ENCODE measurements at places on chromosomes 5 and 9.

GRCh38 chr5:14270209-14270702 lies 127.1 kb downstream of the TRIO start:
- no peak for DNase-seq

- no peak for DNase-seq
These were observed 64.0 kb downstream of the RGS7BP start for GRCh38 chr5:64569858-64570257.

DNA sequence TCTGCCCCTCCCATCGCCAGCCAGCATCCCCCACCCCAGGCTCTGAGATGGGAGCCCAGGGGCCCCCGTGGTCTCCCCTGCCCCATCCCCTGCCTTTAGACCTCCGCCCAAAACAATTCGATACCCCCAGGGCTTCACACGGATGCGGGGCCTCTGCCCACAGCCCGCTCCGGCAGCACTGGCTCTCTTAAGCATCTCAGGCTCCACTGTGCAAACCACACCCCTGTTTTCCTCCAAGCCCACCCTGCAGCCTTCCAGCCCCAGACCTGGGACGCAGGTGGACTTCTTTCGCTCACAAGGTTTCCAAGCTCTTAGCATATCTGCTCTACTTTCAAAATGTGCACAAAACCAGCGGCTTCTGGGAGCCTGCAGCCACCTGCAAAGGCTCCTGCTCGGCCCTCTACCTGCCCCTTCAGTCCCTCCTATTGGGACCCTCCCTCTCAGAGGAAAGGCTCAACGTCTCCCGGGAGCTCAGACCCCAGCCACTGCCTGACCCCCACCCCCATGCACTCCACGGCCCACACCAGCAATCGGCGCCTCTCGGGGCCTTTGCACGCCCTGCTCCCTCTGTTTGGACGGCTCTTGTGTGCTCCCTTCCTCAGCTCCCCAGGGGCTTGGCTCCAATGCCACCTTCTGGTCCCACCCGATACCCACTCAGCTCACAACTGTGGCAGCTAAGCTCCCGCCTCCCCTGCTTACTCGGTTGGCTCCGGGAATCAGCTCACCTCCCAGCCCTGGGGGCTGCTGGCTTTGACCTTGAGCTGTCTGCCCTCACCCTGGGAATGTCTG lies 918 bp upstream of the SLC9A3 start:
- DNase-seq: no peak

GRCh38 chr9:32939576-32939975 lies 61.9 kb downstream of the APTX start:
- DNase-seq: no peak

GRCh38 chr5:79955356-79955895 lies 35.6 kb downstream of the MTX3 start:
- DNase-seq: no peak

- DNase-seq: no peak
These were observed 102.0 kb upstream of the BOD1 start for GRCh38 chr5:173718469-173718868.

- no peak for DNase-seq
These were observed 54.3 kb downstream of the PSD2 start for GRCh38 chr5:139849942-139850341.

DNA sequence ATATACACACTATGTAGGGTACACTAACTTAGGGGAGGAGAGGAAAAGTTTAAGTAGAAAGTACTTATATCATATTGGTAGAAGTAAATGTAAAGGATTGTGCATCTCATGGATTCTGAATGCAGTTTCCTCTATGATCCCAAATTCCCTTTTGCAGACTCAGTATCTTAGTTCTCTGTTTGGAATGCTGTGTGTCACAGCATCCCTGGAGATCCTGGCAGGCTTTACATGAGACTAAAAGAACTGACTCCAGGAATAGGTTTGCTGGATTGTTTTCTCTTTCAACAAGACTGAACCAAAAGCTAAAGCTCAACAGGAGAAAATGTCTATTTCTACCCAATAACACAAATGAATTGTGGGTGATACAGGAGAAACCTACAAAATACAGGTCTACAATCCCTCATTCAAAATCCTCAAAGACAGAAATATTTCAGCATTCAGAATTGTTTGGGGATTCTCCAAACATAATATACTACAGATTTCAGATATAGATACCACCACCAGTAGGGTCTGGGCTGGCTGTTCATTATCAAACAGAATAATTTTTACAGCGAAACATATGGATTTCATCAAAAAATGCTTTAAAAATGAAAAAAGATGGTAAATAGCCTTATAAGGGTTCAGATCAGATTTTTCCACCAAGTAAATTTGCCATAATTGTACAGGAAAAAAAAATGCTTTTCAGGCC lies 324.7 kb upstream of the GRAMD2B start:
- no peak for DNase-seq

GRCh38 chr9:134251296-134252069 lies 74.8 kb upstream of the RXRA start:
- DNase-seq: no peak

- no peak for DNase-seq
These were observed 871.4 kb upstream of the CDH10 start for GRCh38 chr5:25516141-25516540.

DNA sequence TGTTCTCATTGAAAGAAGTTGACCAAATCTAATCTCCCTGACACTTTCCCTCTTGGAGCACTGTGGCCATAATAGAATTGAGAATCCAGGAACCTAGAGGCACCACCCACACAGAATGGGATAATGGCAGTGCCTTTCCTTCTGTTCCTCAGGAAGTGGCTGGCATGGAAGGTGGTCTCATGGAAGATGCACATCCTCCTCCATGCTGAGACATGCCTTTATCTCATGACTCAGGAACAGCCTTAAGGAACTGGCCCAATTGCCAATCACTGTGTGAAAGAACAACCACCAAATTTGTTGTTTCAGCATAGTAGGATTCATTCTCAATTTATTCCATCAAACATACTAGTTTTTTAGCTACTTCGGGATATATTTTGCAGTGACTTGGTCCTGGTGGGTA lies 137.5 kb upstream of the RASGRF2 start:
- DNase-seq: no peak

DNA sequence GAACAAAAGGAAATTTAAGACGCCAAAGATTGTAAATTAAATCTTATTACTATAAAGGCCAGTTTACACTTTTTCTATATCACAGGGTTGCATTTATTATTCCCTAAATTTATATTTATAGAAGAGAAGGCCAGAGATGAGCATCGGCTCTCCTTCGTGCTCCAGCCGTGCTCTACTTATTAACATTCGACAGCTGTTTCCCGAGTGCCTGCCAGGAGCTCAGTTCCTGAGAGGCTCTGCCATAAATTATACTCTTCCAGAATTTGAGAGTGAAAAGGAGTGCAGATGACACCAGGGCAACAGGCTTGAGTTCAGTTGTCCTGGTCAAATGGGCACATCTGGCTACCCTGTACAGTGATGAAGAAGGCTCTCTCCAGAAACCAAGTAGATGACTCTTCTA lies 70.1 kb downstream of the PCSK5 start:
- DNase-seq: no peak

DNA sequence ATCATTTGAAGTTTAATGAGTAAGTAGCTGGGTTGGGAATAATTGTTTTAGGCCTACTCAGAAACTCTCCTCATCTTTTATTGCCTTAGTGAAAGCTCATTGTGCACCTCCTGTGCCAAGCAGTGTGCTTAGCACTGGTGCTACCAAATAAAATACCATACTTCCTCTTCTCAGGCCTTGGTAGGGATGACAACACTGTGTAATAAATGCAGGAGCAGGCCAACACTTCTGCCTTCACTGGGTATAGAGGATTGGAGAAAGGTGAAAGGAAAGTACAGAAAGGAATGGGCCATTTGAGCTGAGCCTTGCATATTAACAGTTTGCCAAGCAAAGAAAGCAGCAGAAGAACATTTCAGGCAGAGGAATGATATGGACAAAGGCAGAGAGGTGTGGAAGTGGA lies 285.7 kb downstream of the NR3C1 start:
- no peak for DNase-seq

DNA sequence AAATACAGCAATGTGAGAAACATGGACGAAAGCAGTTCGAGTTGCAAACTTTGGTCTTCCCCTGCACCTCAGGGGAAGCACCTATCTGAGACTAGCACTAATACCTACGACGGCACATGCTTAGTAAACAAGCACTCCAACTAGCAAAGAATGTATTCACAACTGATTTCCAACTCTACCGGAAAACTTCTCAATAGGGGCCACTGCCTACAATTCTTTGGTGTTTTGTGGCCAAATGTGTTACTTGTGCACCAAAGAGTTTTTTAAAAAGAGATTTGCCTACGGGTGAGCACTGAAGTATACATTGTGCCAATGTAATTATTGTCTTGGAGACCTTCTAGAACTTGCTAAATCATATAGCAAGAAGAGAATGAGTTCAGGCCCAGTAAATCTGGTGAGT lies 12.2 kb downstream of the ENC1 start:
- DNase-seq: no peak

DNA sequence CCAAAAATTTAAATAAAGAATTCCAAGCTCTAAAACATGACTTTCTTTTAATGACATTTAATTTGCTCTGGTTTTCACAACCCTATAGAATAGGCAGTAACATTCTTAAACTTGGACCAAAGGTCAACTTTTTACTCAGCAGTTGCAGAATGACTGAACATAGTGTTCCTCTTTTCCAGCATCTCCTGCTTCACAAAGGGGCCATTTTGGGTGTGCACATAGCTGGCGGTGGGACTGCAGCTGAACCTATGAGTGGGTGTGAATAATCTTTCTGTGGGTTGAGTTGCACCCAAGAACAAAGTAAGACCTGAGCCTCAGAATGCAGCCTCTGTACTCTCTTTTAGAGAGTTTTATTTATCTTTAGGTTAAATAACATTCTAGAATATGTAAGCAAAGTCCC lies 96.9 kb upstream of the HAPLN1 start:
- no peak for DNase-seq

DNA sequence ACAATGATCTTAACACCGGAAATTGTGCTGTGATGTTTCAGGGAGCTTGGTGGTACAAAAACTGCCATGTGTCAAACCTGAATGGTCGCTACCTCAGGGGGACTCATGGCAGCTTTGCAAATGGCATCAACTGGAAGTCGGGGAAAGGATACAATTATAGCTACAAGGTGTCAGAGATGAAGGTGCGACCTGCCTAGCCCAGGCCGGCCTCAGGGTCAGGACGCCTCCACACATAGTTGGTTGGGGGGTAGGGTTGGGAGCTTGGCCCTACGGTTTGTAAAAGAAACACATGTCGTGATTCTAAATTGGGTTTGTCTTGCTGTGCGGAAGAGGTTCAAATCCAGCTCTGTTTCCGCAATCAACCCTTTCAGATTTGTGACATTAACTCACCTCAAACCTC lies 6.6 kb downstream of the FCN2 start:
- no peak for DNase-seq

GRCh38 chr5:11681796-11682195 lies 222.4 kb downstream of the CTNND2 start:
- no peak for DNase-seq

GRCh38 chr5:107502676-107503060 lies 168.1 kb downstream of the EFNA5 start:
- no peak for DNase-seq

DNA sequence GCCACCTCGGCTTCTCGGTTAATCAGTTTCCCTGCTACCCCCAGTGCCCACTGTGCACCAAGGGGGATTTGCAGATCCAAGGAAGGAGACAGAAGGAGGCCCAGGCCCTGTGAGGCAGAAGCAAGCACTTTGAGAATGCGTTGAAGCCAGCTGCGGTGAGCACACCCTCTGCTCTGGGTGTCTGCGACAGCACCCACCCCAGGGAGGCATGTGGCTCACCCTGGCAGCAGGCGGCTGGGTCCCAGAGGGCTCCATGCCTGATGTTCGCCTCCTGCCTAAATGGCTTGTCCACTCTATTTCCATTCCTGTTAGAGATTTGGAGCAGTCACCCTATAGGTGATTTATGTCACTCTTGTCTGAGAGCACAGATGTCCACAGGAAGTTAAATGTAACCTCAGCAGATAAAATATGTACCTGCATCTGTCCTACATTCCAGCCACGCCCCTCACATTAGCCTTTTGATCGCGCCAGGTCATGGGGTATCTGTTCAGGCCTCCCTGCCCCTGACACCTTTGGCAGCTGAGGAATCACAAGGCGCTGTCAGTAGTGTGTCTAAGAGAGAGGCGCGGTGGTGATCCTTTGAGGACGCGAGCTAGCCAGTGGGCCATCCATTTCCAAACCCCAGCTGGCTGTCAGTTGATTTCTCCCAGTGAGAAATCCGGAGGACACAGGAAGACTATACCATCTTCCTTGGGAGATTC lies 28.1 kb downstream of the PTGES2 start:
- DNase-seq: no peak

- DNase-seq: no peak
These were observed 42.9 kb upstream of the HAND1 start for GRCh38 chr5:154520861-154521453.

DNA sequence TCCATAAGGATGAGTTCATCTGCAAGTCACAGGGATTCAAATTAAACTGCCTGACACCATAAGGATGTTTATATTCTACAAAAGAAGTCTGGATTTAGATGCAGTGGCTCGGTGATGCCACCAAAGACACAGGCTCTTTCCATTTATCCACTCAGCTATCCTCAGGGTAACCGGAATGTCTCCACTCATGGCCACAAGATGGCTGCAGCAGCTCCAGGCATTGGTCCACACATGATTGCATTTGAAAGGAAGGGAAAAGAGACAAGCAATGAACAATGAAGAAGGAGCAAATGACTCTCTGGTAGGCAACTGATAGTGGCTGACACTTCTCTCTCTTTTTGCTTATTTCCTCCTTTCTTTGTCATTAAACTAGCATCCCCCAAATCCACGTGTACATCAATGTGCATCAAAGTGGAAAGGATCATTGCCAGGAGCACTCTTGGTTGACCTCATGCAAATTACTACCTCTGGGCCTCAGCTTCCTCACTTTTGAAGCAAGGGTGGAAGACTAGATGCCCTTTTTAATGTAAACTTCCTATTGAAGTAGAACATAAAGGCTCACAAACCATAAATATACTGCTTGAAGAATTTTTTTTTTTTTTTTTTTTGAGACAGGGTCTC lies 7.2 kb upstream of the SNX30 start:
- DNase-seq: no peak

GRCh38 chr9:133277467-133277866 lies 2.5 kb upstream of the ABO start:
- DNase-seq: no peak

- no peak for DNase-seq
These were observed 237.7 kb upstream of the KLF4 start for GRCh38 chr9:107727086-107727780.

DNA sequence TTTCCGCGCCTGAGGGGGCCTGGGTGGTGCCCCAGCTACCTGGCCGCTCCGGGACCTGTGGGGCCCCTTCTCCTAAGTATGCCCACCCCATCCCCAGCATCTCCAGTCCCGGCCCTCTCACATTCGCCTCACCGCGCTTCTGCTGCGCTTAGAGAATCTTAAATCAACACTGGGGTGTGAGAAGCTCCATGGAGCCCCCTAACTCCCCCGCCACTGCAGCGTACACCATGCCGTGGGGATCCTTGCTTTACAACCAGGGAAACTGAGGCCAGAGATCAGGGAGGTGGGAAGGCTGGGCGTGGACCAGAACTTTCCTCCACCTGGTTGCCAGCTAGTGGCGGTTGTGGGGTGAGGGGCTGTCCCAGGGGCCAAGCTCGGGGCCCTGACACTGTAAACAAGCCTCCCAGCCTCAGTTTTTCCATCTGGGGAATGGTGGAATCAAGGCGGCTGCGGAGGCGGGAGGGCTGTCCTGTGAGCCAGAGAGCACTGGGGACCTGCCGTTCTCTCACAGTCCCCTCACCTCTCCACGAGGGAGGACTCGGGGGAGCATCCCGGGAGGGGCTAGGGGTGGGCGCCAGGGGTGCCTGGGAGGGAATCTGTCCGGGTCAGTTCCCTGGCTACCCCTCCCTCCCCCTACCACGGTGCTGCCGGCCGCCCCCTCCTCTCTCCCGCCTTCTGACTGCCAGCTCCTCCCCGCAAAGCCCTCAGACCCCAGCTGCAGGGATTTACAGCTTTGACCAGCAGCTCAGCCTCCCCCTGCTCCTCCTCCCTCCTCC lies 161.2 kb downstream of the C9orf50 start:
- no peak for DNase-seq
